Vagina (tissue), 2 donors: ENCODE measurements at places on chromosomes 6 and 20.

DNA sequence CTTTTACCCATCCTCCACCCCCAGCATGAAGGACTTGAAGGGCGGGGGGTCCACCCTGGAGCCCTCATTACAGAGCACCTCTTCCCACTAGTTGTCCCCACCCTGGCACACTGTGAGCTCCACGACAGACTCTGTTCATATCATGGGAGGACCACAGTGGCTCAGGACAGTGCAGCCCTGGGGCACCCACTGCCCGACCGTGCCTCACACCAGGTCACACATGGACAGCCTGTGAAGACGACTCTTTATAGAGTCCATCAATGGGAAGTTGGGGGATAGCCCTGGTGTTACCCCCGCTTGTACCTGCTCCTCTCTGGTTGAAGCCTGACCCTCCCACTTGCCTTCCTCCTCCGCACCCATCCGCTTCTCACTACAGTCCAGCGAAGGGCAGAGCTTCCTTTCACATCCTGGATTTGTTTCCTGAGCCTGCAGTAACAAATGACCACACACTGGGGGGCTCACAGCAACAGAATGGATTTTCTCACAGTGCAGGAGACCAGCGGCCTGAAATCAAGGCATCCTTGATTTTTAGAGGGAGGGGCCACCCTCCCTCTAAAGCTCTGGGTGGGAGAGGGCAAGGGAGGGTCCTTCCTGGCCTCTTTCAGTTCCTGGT lies 15.5 kb downstream of the ZNF831 start:
- DNase-seq = no peak

- no peak for DNase-seq
Observed at GRCh38 chr6:163427498-163428254, 13.2 kb downstream of the QKI start.

GRCh38 chr6:15508931-15509330 lies 153.9 kb downstream of the DTNBP1 start:
- no peak for DNase-seq

DNA sequence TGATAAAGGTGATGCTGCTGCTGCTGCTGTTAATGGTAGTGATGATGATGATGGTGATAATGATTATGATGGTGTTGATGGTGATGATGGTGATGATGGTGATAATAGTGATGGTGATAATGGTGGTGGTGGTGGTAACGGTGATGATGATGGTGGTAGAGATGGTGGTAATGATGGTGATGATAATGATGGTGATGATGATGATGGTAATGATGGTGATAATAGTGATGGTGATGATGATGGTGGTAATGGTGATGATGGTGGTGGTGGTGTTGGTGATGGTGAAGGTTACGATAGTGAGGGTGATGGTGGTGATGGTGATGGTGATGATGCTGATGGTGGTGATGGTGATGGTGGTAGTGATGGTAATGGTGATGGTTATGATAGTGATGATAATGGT lies 132.3 kb downstream of the TFAP2C start:
- DNase-seq = no peak

DNA sequence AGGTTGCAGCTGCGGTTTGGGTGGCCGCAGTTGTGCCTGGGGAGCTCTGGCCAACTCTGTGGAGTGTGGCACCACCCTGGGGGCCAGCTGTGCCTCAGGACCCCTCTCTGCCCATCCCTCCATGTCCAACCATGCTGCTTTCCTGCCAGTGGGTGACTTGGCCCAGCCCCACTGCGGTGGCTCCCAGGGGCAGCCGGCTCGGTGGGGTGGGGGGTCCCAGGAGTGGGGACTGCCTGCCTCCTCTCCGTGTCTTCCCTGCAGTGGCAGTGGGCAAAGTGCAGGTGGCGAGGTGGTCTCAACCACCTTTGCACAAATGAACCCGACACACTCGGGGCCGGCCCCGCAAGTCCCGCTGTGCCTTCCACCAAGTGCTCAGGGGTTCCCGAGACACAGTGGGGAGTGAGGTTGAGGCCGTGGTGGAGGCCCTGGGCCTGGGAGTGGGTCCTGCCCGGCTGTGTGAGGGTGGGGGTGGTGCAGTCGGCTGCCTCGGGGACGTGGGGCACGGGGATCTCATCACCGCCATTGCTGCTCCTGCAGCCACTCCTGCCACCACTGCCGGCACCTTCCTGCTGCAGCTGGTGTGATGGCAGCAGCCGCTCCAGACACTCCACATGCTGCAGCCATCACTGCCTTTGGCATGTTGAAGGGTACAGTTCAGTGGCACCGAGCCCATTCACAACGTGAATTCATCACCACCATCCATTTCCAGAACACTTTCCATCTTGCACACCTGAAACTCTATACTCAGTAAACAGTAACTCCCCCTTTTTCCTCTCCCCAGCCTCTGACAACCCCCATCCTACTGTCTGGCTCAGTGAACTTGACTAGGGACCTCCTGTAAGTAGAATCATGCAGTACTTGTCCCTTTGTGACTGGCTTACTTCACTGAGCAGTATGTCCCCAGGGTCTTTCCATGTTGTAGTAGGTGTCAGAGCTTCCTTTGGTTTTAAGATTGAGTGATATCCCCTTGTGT lies 10.7 kb upstream of the SLCO4A1 start:
- no peak for DNase-seq

GRCh38 chr6:137089305-137089704 lies 44.5 kb upstream of the IL20RA start:
- no peak for DNase-seq

- no peak for DNase-seq
Observed at GRCh38 chr20:25346349-25346748, 44.3 kb downstream of the ABHD12 start.

- DNase-seq = no peak
Observed at GRCh38 chr6:137805622-137806021, 61.4 kb upstream of the TNFAIP3 start.

- no peak for DNase-seq
Observed at GRCh38 chr6:56856036-56856580, 98.8 kb upstream of the BEND6 start.

GRCh38 chr20:57445298-57445697 lies 54.1 kb downstream of the RBM38 start:
- no peak for DNase-seq

- no peak for DNase-seq
Observed at GRCh38 chr20:35575958-35576357, 34.1 kb downstream of the ERGIC3 start.

GRCh38 chr6:32375739-32376529 lies 4.2 kb upstream of the TSBP1 start:
- no peak for DNase-seq

DNA sequence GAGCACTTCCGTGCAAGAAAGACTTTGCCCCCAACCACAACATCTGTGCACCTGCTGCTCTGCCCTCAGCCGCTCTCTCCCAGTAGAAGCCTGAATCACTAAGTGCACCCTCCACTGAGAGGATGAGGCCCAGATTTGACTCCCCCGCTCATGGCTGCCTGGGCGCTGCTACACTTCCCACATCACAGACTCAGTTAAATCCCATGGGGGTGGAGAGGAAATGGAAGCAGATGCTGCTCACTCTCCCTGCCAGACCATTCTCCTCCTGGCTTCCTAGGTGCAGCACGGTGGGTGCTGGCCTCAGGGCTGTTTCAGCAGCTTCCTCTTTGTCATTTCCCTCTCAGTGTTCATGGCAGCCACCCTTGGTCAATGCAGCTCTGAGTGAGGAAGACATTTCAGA lies 4.8 kb downstream of the CST5 start:
- DNase-seq = no peak

GRCh38 chr6:15308435-15309213 lies 62.8 kb downstream of the JARID2 start:
- no peak for DNase-seq

DNA sequence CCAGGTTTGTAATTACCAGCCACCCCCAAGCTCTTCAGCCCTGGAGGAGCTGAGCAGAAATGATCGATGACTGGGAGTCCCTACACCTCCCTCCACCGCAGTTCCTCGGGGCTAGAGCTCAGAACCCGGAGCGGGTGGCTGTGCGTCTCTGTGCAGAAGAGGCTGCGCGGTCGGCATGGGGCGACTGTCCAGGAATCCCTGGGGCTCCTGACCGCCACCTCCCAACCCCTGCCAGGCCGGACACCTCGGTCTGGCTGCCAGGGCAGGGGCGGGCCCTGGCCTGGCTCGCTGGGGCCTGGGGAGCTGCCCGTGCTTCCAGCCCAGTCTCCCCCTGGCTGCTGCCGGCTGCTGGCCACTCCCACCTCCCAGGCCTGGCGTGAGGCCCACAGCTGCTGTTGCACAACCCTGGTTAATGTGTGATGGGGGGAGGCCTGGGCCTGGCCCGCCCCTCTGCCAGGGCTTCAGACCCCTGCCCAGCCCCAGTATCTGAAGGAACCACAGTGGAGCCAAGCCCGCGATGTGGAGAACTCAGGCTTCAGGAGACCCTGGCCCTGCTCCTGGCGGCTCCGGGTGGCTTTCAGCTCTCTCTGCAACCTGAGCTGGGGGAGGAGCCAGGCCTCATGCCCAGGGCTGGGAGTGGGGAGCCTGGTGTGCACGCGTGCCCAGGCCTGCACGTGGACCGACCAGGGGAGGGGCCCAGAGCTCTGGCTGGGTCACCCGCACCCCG lies 1.2 kb downstream of the SLC2A4RG start:
- no peak for DNase-seq

GRCh38 chr6:44663860-44664634 lies 276.5 kb downstream of the CDC5L start:
- DNase-seq = no peak

DNA sequence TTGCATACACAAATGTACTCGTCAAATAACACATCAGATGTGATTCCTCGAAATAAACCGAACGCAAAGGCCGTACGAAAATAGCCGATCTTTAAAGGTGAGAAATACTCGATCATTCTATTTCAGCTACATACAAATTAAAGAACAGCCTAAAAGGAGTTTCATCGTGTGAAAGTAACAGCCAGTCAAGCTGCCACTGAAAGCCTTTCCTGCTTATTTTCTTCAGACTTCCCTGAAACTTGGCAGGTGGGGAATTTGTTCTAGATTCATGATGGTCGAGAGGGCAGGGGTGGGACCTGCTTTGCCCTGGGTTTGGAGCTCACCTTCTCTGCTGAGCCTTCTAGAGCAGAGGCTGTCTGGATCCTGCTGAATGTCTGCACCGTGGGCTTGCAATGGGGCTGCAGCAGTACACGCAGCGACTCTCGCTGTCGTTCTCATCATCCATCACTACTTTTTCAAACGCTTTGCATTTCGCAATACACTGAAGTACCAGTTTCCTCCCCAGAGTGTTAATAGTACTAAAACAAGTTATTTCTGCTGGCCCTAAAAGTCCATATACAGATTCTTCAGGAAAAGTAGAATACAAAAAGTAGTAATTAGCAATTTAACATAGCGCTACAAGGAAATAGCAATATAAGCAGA lies 16.2 kb downstream of the FOXC1 start:
- no peak for DNase-seq

- DNase-seq = no peak
Observed at GRCh38 chr20:329851-330232, 4.5 kb downstream of the SOX12 start.

GRCh38 chr6:53358440-53359094 lies 9.8 kb upstream of the ELOVL5 start:
- no peak for DNase-seq

GRCh38 chr20:52923123-52923937 lies 48.8 kb upstream of the TSHZ2 start:
- DNase-seq = no peak

GRCh38 chr20:50034567-50035180 lies 51.9 kb downstream of the SNAI1 start:
- no peak for DNase-seq

- no peak for DNase-seq
Observed at GRCh38 chr6:113636357-113636824, 220.8 kb upstream of the MARCKS start.

GRCh38 chr6:90068264-90068663 lies 174.0 kb downstream of the GJA10 start:
- no peak for DNase-seq

- no peak for DNase-seq
Observed at GRCh38 chr20:9368893-9369292, 145.5 kb upstream of the LAMP5 start.

DNA sequence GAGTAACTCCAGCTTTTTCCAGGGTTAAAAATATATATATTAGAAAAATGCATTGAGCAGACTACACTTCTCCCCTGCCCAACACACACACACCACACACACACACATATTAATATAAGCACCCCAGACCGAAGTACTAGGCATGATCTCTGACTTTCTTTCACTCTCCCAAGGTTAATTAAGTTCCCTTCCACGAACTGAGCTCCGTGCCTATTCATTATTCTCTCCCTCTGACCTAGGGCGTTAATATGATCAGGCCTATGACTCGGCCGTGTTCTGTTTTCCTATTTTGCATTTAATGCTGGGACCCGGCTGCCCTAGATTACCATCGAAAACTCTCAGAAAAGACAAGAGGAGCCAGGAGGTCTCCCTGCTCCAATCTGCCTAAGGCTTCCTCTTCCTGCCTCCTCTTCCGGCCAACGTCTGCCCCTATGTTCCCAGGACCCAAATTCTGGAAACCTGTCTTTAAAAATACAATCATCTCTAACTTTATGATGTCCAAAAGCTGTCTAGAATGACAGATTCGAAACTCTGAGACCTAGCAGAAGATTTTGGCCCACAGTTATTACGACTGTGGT lies 6.1 kb upstream of the POU3F2 start:
- no peak for DNase-seq

GRCh38 chr6:16338577-16339264 lies 100.3 kb downstream of the GMPR start:
- DNase-seq = no peak

DNA sequence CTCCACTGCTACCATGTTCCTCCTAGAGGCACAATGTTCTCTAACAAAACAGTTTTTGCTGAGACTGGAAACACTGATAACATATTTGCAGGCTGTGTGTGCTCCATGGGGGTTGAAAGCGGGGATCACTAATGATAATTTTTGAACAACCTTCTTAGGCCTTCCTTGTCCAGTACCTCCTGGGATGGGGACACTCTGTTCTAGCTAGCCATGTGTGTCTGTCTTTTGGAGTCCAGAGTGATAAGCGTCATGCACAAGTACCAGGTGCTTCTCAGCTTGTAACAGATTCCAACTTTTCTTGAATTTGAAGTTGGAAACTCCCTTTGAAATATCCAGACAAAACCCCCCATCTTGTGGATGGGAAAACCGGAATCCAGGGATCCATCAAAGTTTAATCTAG lies 15.2 kb downstream of the PI3 start:
- DNase-seq = no peak

DNA sequence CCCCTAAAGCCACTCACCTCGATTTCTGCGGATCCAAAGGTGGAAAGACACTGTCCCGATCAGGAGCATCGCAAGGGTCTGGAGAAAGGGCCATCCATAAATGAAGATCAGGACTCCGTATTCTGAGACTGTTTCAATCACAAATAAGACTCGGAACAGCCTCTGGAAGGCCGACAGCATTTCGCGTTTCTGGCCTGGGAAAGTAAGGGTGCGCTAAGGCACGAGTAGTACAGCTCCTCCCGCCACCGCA lies 44.6 kb downstream of the DPPA5 start:
- DNase-seq = no peak
